Body of pancreas (tissue), 4 donors: ENCODE measurements at places on chromosomes 7 and 10.

- H3K4me3 ChIP-seq = no peak overlapping the region
- H3K36me3 ChIP-seq = no peaks in the 10 kb centered on the region
- H3K27ac ChIP-seq = no peak overlapping the region
- H3K4me1 ChIP-seq = no peaks in the 10 kb centered on the region
- no peak for DNase-seq
Measured at GRCh38 chr7:110801502-110801901, 289.4 kb upstream of the LRRN3 start.

DNA sequence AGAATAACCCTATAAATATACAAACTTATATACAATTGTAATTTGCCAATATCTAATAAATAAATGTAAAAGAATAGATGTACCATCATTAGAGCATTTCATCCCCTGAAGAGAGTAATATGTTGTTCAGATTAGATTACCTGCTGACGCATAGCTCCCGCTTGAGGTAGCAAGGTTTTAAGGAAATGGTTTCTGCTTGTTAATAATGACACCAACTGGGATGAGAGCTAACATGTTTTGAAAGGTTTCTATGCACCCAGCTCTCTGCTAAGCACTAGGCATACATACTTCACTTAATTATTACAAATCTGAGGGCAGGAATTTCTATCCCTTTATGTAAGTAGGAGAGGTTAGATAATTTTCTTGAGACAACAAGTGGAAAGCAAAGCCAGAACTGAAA is 1003.3 kb upstream of the SORCS1 start:
- H3K4me1 ChIP-seq = no peaks in the 10 kb centered on the region
- H3K36me3 ChIP-seq = no peaks in the 10 kb centered on the region
- H3K4me3 ChIP-seq = no peak overlapping the region
- H3K27me3 ChIP-seq = no peaks in the 10 kb centered on the region
- DNase-seq = no peak

DNA sequence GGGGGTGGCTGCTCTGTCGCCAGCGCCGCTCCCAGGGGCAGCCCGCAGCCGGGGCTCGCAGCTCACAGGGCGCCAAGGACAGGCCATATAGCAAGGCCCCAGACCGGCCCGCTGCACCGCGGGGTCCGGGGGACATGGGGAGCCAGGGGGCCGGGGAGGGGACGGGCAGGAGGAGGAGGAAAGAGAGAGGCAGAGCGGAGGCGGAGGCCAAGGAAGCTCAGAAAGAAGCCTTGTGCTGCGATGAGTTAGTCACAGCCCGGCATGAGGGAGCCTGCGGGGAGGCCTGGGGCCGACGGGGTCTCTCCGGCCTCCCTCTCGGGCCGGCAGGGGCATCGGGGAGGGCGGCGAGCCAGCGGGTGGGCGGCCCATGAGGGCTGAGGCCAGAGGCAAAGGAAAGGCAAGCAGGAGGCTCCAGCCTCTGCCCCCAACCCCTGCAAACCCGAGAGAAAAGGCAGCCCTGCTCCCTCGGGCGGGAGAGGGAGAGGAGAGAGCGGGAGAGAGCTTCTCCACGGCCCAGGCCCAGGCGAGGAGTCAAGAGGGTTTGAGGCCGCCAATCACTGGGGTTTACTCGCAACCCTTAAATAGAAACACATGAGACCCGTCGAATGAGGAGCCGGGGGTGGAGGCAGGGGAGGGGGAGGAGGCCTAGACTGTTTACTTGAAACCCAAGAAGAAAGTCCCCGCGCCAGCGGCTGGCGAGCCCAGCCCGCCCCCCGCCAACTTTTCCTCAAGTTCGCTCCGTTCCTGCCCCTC is 167.9 kb downstream of the NEURL1 start:
- H3K27ac ChIP-seq = peak overlapping the region; percentile 85
- no peaks in the 10 kb centered on the region for H3K36me3 ChIP-seq
- peak; percentile 53 for DNase-seq

- no peak overlapping the region for H3K4me3 ChIP-seq
- no peaks in the 10 kb centered on the region for H3K36me3 ChIP-seq
- DNase-seq = peak; percentile 79
Measured at GRCh38 chr7:95246831-95247370, 77.4 kb downstream of the PON1 start.

DNA sequence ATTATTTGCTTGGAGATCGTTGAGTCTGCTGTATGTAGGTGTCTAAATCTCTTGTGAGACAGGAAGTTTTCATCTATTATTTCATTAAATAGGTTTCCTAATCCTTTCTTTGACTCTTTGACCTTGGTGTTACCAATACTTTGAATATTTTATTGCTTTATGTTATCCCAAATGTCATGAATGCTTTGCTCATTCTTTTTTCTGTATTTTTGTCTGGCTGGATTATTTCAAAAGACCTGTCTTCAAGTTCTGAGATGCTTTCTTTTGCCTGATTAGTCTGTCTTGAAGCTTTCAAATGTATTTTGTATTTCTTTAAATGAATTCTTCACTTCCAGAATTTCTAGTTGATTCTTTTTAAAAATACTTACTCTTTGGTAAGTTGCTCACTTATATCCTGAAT is 27.3 kb downstream of the UBE3C start:
- no peak for DNase-seq
- H3K4me1 ChIP-seq = no peaks in the 10 kb centered on the region
- H3K36me3 ChIP-seq = no peaks in the 10 kb centered on the region
- H3K4me3 ChIP-seq = no peak overlapping the region
- no peaks in the 10 kb centered on the region for H3K27me3 ChIP-seq
- no peak overlapping the region for H3K27ac ChIP-seq

DNA sequence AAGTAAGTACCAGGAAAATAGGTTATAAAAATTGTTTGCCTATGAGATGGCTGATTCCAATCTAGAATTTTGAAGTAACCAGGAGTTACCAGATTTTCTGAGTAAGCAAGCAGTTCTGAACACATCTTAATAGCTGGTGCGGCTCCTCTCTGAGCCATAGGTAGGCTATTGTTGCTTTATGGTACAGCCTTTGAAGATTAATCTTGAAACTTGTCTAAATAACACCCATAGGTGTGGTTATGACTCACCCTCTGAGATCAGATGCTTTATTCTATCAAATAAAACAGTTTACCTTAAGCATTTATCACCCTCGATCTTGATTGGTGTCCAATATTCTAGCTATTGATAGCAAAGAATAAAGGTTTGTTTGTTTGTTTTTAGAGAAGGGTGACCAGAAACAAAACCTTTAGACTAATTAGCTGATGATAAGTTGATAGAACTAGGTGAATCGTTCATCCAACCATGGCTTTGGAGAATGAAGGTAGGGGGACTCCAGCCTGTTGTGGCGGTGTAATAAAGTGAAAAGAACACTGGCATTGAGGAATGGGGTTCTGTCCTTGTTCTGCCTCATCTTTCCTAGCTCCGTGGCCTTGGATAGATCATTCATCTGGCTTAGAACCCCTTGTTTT is 72.2 kb downstream of the VTI1A start:
- H3K27ac ChIP-seq = no peak overlapping the region
- H3K27me3 ChIP-seq = no peaks in the 10 kb centered on the region
- H3K4me3 ChIP-seq = no peak overlapping the region
- DNase-seq = no peak
- peaks cover 6% of the 10 kb centered on the region for H3K4me1 ChIP-seq

DNA sequence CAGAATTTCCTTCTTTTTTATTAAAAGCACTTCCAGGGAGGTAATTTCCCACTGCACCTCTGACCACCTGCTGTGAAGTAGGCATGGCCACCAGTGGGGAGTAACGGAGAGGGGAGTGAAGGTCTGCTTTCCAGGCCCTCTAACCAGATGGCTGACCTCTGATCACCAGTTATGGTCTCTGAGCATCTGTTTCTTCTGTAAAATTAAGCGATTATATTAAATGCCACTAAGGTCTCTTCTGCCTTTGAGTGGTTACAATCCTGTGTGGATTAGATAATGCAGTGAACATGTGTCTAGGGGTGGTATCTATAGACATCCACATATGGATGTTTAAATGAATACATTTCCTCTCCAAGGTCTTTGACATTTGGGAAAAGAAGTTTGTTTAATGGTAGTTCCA is 199.6 kb downstream of the HERPUD2 start:
- no peak for DNase-seq
- no peak overlapping the region for H3K4me3 ChIP-seq
- no peaks in the 10 kb centered on the region for H3K36me3 ChIP-seq
- no peak overlapping the region for H3K27ac ChIP-seq

- DNase-seq = peak; percentile 53
- no peak overlapping the region for H3K27ac ChIP-seq
- no peak overlapping the region for H3K4me3 ChIP-seq
- H3K4me1 ChIP-seq = no peaks in the 10 kb centered on the region
- H3K27me3 ChIP-seq = no peaks in the 10 kb centered on the region
Measured at GRCh38 chr10:80924063-80924952, 386.6 kb downstream of the SH2D4B start.

GRCh38 chr10:75776738-75777504 is 345.5 kb downstream of the LRMDA start:
- H3K27ac ChIP-seq = peak overlapping the region; percentile 46
- peak; percentile 88 for DNase-seq
- no peaks in the 10 kb centered on the region for H3K36me3 ChIP-seq
- no peaks in the 10 kb centered on the region for H3K27me3 ChIP-seq

DNA sequence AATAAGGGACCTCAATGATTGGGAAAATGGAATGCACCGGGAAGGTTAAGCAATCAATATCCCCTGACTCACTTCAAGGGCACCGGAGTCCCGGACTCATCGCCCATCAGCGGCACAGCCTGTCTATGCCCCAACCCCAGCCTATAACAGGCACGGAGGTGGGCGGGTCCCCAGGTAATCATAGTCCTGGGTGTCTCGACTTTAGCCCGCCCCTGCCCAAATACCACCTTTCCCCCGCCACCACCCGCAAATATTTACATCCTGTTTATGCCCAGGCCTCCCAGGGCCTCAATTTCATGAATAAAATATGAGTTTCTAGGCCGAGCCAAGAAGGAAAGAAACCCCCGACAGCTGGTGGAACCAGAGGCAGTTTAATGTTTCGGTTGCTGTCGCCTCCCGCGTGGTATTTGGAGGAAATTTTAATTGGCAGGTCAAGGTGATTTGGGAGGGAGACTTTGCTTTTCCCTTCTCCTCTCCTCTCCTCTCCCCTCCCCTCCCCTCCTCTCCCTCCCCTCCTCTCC is 15.6 kb upstream of the RFC2 start:
- DNase-seq = peak; percentile 73
- H3K27ac ChIP-seq = peak overlapping the region; percentile 61
- H3K4me3 ChIP-seq = peak overlapping the region; percentile 32
- H3K27me3 ChIP-seq = no peaks in the 10 kb centered on the region
- H3K4me1 ChIP-seq = no peaks in the 10 kb centered on the region

- peaks cover 4% of the 10 kb centered on the region for H3K36me3 ChIP-seq
- no peak overlapping the region for H3K4me3 ChIP-seq
- no peaks in the 10 kb centered on the region for H3K27me3 ChIP-seq
- H3K4me1 ChIP-seq = no peaks in the 10 kb centered on the region
- no peak overlapping the region for H3K27ac ChIP-seq
Measured at GRCh38 chr7:105480931-105481330, 41.1 kb downstream of the PUS7 start.

DNA sequence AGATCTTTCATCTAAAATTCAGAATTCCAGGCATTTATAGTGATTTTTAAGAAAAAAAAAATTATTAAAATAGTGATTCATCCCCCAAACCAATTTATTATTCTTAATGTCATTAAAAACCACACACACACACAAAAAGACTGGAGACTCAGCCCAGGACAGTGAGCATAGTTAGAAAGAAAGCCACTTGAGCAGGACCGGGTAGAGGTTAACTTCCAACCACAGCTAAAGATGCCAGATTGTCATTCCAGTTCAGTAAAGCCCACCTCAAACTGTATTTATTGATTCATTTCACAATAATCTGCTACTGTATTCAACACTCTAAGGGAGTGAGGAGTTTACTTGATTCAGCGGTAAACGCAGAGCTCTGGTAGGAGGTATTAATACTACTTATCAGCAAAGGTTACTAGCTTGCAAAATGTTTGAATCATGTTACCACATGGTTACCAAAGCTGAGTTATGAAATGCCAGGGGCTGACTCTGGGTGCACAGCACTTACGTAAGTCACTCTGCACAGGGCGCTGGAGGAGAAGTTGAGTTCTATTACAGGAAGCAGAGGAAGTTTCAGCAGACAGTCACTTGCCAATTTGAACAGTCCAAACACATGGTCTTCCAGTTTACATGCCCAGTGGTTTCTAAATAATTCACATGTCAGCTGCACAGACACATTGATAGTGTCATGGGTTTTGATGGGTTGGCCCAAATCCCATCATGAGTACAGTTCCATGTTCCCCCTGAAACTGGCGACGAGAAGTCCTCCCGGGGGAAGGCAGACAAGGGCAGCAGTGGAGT is 64.6 kb downstream of the KLF6 start:
- no peaks in the 10 kb centered on the region for H3K36me3 ChIP-seq
- DNase-seq = peak; percentile 80
- H3K4me1 ChIP-seq = peaks cover 19% of the 10 kb centered on the region
- H3K27me3 ChIP-seq = no peaks in the 10 kb centered on the region

GRCh38 chr10:124379609-124380193 is 39.0 kb downstream of the OAT start:
- H3K4me1 ChIP-seq = no peaks in the 10 kb centered on the region
- no peaks in the 10 kb centered on the region for H3K27me3 ChIP-seq
- H3K4me3 ChIP-seq = no peak overlapping the region
- H3K36me3 ChIP-seq = no peaks in the 10 kb centered on the region
- H3K27ac ChIP-seq = no peak overlapping the region

- H3K4me3 ChIP-seq = no peak overlapping the region
- no peaks in the 10 kb centered on the region for H3K27me3 ChIP-seq
- H3K36me3 ChIP-seq = no peaks in the 10 kb centered on the region
- H3K27ac ChIP-seq = no peak overlapping the region
- DNase-seq = no peak
- H3K4me1 ChIP-seq = no peaks in the 10 kb centered on the region
Measured at GRCh38 chr7:158248816-158249215, 338.8 kb downstream of the PTPRN2 start.

DNA sequence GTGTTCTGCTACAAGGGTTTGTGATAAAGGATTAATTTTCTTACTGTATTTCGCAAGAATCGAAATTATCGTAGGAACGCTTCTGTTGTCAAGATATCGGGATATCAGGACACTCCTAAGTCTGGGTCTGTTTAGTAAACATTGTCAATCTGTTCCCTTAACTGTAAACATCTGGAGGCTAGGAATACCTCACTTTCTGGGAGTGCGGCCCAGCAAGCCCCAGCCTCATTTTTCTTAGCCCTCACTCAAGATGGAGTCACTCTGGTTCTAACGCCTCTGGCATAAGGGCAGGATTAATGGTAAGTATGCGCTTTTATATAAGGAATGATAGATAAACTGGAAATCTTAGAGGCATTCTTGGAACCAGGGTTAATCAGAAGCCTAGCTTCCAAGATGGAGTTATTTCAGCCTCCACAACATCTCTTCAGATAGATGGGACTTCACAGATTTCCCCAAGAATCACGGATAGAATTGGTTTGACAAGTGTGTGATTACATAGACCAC is 30.1 kb upstream of the CCL24 start:
- no peak overlapping the region for H3K4me3 ChIP-seq
- H3K4me1 ChIP-seq = no peaks in the 10 kb centered on the region
- H3K36me3 ChIP-seq = no peaks in the 10 kb centered on the region
- no peaks in the 10 kb centered on the region for H3K27me3 ChIP-seq

GRCh38 chr7:151081170-151082101 is 827 bp upstream of the FASTK start:
- peak overlapping the region; percentile 90 for H3K27ac ChIP-seq
- DNase-seq = peak; percentile 52
- peak overlapping the region; percentile 10 for H3K4me3 ChIP-seq
- H3K36me3 ChIP-seq = no peaks in the 10 kb centered on the region

- no peaks in the 10 kb centered on the region for H3K4me1 ChIP-seq
- no peak overlapping the region for H3K4me3 ChIP-seq
- no peaks in the 10 kb centered on the region for H3K27me3 ChIP-seq
Measured at GRCh38 chr7:131624536-131624935, 68.1 kb upstream of the PODXL start.
